ENCODE measurements at places on chromosomes 6 and 20.

- no peak for DNase-seq
These were observed 109.1 kb upstream of the PRSS16 start for GRCh38 chr6:27138406-27138805.

DNA sequence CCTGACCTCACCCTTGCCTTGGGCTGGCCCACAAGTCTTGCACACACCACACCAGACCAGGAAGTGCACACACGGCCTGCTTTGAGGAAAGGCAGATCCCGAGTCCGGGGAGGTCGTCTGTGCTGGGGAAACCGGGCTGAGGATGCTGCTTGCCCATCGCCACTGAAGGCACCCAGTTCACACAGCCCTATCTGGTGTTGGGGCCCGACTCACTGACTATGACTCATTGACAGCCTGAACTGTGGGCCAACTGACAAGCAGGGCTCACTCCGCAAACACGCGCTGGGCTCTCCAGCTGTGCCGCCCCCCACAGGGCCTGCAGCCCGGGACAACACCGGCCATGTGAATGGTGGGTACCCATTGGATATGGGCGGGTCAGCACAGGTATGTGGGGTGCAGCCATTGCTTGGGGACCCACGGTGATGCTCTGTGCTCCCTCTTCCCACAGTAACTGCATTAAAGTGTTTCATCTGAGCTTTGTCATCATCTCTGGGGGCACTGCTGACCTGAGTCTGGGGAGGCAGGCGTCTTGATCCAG is 1.6 kb downstream of the SAMD10 start:
- no peak for DNase-seq

DNA sequence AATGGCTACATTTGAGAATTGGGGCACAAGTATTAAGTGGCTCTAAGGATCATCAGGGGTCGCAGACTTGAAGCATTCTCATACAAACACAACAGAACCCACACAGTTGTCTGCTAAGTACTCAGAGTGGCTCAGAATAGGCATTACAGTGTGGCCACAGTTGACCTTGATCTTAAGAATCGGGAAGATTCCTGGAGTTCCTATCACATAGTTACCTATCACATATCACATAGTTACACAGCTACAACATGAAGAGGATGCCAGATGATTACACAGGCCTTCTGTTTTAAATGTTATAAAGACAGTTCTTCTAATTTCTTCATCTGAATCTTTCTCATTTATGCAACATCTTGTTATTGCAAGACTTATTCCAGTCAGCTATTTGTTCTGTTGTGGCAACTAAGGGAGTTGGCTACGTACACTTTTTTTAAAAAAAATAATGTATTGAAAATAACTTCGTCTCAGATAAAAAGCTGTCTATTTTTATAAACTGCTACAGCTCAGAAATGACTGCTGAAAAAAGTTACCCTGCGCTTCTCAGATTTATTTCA is 129.0 kb downstream of the REV3L start:
- no peak for DNase-seq

DNA sequence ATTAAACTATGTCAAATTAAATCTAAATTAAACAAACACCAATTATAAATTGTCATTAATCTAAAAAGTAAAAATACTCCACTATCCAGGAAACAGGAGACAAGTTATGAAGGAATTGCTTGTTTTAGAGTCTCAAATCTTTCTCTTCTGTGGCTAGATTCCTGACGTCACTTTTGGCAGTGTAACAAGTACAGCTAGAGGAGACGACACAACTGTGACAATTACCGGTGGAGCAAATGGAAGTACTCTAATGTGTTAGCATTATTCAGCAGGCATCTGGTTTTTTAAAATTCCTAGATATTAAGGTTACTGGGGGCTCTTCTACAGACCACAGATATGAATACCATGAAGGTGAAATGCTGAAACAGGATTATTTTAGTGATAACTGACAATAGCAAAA is 1042.7 kb downstream of the EPHA7 start:
- no peak for DNase-seq

- no peak for DNase-seq
These were observed 44.2 kb upstream of the ARMC2 start for GRCh38 chr6:108803982-108804490.

- peak; percentile 84 for DNase-seq
These were observed 111.3 kb downstream of the LY86 start for GRCh38 chr6:6699741-6700367.

DNA sequence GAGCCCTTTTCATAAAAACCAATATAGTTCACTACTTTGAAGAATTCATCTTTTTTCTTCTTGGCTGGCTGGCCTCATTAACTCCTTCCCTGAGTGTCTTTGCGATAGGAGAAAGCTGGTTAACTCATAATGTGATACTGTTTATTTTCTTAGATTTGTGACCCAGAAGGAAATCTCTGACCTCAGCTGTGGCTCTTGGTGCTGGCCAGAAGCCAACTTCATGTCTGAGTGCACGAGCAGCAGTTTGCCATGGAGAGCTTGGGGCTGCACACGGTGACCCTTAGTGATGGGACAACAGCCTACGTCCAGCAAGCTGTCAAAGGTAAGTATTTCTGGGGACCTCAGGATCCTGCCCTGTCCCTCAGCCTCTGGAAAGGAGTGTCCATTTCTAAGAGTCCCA is 16.7 kb upstream of the DEF6 start:
- no peak for DNase-seq

GRCh38 chr20:17538517-17539170 is 7.5 kb upstream of the BFSP1 start:
- no peak for DNase-seq

- DNase-seq = no peak
These were observed 24.1 kb downstream of the BPIFB4 start for GRCh38 chr20:33103556-33103955.

DNA sequence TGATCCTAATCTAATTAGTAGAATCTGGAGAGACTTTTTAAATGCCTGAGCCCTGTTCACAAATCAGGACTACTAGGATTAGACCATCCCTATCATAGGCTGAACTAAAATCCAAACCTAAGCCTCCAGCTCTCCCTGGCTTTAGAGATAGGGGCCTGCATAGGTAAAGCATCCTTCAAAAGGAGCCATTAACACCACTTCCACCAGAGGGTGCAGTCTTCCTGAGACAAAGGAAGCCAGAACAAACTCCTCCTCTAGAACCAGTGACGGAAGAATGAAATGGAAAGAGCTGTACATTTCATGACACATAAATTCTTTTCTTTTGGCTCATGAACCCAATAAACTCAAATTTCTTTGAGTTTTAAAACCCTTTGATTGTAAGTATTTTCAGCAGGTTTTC is 291.2 kb upstream of the ADGRB3 start:
- DNase-seq = peak; percentile 16

DNA sequence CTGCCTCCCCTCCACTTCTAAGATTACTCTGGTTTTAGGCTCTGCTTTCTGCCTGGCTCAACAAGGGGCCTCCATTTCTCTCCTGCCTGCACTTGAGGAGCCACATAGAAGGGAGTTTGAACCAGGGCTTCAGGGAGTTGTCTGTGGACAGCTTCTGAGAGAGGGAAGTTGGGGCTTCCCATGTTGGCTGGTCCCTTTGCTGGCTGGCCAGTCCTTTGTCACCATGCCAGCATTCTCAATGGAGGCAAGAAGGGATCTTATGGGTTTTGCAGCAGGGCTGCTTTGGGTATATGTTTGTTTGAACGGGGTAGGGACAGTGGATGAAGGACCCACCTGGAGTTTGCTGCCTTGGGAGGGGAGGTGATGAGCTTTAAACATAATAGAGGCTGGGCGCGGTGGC is 124.9 kb downstream of the CARMIL1 start:
- no peak for DNase-seq

GRCh38 chr6:34806738-34807453 is 15.0 kb downstream of the BLTP3A start:
- no peak for DNase-seq

- no peak for DNase-seq
These were observed 5.4 kb downstream of the BMP6 start for GRCh38 chr6:7731294-7731693.

DNA sequence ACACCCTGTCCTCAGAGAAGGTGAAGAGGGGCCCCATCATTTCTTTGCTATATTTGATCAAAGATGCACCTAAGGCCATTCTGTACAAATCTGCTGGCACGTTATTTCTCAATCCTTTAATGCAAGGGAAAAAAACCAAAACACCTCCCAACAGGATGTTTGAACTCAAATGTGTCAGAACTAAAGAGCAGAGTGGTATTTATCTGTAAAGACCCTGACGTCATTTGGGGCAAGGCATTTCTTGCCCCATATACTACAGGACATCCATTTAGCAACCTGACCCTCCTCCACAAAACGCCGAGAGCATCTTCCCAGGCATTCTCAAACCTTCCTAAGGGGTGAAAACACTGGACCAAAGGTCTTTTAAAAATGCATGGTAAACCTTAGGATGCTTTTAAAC is 50.8 kb downstream of the ZMYND8 start:
- no peak for DNase-seq

DNA sequence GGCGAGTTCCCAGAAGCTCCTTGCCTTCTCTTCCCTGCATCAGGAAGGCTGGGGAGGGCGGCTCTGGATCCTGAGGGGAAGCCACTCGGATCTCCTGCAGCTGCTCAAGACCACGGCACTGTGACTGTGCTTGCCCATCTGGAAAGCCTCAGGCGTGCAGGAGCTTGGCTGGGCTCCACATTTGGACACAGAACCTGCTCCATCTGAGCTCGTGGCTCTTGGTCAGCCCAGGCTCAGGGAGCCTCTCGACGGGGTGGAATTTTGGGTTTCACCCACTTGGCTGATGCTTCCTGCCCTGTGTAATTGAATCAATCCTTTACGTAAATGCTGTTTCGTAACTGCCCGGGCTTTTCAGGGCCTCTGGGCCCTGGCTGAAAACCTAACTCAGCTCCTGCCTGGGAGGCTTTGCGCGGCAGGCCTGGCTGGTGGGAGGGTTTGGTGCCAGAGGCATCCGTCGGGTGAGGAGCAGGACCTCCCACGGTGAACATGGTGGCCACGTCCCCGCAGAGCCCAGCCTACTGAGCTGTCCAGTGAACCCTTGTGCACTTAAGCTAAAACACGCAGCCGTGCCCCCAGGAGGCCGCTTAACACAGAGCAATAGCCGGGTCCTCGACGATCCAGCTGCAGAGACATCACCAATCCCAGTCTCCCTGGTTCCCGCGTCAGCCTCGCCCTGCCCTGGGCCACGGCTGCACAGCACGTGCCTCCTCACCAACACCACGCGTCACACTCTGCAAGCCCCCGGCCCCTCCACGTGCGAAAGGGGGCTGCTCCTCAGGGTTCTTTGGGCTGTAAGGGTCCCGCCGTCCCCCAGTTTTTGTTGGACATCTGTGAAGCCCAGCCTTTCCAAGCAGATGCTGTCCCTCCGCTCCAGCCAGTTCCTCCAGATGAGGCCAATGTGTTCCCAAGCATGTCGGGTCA is 241.0 kb downstream of the DLL1 start:
- no peak for DNase-seq

- no peak for DNase-seq
These were observed 13.0 kb downstream of the EFCAB8 start for GRCh38 chr20:32871627-32872160.

DNA sequence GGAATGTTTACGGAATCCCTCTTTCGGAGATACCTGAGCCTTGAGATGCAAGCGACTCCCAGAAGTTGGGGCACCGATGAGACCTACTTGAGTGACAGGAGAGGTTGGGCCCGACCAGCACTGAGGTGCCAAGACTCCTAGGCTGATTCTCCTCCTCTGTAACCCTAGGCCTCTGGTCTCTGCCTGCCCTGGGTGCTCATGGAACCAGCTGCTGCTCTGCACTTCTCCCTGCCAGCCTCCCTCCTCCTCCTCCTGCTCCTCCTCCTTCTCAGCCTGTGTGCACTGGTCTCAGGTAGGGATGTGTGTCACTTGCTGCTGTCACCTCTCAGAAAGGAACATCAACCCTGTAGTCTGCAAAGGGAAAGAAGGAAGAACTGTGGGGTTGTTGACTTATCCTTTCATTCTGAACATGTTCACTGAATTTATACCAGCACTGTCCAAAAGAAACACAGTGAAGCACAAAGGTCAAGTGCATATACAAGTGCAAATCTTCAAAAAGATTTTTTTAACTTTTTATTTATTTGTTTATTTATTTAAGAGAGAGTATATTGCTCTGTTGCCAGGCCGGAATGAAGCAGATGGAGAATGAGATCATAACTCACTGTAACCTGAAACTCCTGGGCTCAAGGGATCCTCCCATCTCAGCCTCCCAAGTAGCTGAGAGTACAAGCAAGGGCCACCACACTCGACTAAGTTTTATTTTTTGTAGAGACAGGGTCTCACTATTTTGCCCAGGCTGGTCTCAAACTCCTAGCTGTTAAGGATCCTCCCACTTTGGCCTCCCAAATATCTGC is 913 bp downstream of the BTN2A2 start:
- no peak for DNase-seq

DNA sequence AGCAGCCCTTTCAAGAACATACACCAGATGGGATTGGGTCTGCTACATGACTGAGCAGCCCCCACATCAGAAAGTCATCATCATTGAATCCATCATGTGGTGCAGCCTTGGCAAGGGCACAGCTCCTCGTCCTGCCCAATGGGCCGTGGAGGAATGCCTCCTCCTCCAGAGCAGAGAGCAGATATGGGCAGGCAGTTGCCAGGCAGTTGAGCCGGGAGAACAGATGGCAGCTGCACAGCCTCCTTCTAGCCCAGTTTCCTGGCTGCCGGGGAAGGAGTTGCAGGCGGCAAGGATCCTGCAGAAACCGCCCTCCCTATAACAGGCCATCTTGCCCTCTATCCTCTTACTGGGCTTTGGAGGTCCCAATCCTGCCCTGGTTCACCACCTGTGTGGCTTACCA is 11.9 kb upstream of the ZFAND3 start:
- DNase-seq = no peak
